ENCODE measurements at places on chromosomes 16 and 17.
A peak's percentile ranks its signal among the peaks of the same experiment; 100 is the strongest.

GRCh38 chr16:1089822-1090619 lies 6.0 kb downstream of the C1QTNF8 start:
- DNase-seq = no peak

GRCh38 chr17:1494203-1494602 lies 1.7 kb upstream of the MYO1C start:
- no peak for DNase-seq

GRCh38 chr16:3158026-3158509 lies 23.2 kb downstream of the ZNF213 start:
- DNase-seq = no peak

DNA sequence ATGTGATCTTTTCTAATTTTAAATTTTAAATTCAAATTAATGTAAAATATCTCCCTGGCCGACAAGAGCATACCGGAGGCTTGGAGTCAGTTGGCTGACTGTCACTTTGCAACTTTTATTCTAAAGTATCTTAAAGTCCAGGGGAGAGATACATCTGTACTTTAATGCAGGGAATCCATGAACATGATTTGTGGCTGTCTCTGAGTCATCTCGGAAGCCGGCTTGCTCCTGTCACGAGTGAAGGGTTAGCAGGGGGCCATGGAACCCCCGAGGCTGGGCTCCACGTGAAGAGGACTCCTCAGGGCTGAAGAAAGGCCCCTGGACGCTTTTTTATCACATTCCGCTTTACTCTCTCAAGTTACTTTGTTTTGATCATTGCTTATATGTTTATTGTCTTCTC lies 13.3 kb downstream of the TVP23A start:
- no peak for DNase-seq

DNA sequence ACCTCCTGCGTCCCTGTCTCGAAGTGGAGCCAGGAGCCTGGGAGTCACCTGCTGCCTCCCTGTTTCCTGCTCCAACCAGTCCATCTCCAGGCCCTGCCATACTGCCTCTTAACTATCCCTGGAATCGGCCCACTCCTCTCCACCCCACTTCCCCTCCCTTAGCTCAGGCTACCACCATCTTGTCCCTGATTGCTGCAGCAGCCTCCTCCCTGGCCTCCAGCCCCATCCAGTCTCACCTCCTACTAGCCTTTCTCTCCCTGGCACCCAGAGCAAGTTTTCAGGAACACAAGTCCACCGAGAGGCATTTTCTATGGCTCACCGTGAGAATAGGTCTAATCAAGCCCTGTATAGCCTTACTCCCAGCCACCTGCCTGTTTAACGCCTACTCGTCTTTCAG lies 865 bp upstream of the CAMKK1 start:
- no peak for DNase-seq

GRCh38 chr17:60231691-60232090 lies 81.9 kb downstream of the CA4 start:
- DNase-seq = no peak

DNA sequence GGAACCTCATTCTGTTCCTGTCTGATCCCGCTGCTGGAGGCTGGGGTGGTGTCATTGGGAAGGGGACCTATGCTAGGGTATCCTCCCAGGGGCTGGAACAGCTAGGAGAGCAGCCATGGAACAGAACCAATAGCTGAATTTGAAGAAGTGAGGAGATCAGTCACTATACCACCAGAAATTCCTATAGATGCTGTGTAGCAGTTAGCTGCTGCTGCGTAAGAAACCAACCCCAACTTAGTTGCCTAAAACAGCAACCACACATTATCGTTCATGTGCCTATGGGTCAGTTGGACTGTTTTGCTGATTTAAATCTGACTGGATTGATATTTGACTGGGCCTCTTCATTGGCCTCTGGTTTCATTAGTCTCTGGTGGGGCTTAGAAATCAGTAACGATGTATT lies 20.4 kb upstream of the SYT17 start:
- no peak for DNase-seq

GRCh38 chr17:21303441-21304065 lies 19.0 kb downstream of the MAP2K3 start:
- no peak for DNase-seq

DNA sequence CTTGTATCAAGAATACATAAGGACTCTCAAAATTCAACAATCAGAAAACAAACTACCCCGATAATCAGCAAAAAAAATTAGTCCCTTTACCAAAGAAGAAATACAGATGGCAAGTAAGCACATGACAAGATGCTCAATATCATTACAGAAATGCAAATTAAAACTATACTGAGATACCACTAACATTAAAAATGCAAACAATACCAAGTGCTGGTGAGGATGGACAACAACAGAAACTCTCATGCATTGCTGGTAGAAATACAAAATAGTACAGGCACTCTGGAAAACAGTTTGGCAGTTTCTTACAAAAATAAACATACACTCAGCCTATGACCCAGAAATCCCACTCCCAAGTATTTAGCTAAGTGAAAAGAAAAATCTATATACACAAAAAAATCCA lies 7.5 kb downstream of the CEP112 start:
- DNase-seq = no peak

GRCh38 chr16:24635900-24636610 lies 93.4 kb upstream of the TNRC6A start:
- peak; percentile 47 for DNase-seq

DNA sequence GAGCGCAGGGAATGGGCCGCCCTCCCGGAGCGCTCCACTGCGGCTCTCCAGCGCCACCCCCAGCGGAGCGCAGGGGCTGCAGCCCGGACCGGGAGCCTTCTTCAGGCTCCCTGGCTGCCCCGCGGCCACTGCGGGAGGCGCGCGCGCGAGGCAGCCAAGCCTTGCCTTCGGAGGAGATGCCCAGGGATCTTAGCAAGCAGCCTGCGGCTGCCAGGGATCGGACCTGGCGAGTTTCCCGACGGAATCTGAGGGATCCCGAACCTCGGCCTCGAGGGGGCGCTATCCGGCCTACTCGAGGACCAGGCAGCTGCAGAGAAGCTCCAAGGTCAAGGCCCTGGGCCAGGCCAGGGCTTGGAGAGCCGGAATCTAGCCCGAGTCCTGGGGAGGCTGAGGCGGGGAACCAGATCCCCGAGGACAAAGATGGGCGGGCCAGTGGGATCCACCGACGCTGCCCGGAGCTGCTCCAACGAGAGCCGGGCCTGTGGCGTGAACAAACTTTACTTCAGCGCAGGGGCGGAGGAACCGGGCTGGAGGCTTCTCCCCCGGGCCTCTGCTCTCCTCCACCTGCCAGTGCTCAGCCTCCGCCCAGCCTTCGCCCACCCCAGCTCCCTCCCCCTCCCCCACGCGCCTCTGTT lies at the start of gene IRX6:
Gene IRX6, plus strand, starts transcription at position 567 of the 635 bp plus-strand sequence. CDS start 889 bp downstream, outside the sequence.
- no peak for DNase-seq

DNA sequence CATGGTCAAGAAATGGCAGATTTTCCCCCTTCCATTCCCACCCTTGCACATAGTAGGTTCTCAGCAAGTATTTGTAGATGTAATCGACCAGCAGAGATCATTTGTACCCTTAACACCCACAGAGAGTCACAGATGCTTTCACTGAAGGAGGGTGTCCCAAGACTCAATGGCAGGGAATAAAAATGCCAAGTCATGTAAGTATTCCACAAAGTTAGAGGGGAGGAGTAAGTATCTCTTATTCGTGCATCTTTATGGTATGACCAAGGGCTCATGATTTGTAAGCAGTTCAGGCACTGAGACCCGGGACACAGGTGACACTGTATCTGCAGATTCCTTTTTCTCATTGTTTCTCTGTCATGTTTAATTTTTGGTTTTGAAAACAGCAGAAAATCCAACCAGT lies 489.6 kb downstream of the MAF start:
- no peak for DNase-seq

DNA sequence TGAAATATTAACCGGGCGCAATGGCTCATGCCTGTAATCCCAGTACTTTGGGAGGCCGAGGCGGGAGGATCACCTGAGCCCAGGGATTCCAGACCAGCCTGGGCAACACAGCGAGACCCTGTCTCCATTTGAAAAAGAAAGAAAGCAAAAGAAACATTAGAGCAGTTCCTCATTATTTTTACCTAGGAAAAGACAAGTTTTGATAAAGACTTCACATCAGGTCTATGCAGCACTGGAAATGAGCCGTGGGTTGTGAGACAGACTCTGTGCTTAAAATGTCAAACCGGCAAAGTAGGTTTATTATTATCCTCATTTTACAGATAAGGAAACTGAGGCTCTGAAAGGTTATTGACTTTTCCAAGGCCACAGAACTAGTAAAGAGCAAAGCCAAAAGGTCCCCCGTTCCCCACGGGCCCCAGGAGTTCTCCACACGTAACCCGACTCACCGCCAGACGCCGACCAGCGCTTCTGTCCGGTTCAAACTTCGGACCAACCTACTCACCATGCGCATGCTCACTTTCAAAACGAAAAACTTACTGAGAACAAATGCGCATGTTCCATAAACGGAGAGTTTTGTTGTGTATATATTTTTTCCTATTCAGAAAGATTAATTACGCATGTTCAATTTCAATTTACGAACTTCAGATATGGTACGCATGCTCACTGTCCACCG lies 356 bp downstream of the TUBD1 start:
- DNase-seq = no peak

DNA sequence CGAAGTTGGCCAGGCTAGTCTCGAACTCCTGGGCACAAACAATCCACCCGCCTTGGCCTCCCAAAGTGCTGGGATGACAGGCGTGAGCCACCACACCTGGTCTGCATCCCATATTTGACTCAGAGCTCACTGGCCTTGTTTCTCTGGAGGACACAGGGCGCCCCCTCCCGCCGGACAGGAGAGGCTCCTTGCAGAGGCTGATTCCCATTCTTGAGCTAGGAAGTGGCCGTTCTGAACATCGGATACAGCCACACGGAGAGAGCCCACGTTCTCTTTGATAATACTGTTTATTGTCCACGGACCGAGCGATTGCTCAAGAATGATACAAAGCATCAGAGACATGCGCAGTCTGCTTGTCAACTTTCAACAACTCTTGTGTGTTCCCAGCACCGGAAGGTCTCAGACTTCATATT lies 12.1 kb upstream of the USP36 start:
- no peak for DNase-seq

DNA sequence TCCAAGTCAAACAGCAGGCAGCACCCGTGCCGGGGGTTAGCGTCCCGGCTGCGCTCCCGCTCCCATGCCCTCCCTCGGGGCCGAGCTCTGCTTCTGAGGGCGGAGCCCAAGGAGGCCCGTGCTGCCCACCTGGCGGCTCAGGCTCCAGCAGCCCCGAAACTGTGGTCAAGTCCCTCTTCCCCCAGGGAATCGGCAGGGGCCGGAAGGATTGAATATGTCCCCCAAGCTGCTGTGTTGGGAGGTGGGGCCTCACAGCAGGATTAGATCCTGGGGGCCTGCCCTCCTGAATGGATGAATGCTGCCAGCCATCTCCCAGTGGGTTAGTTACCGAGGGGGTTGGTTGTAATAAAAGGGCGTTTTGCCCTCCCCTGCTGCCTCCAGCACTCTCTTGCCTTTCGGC lies 33.9 kb downstream of the MAP2K3 start:
- DNase-seq = no peak

GRCh38 chr16:29820730-29821642 lies 724 bp downstream of the MVP start:
- no peak for DNase-seq

GRCh38 chr16:56355786-56356275 lies 69.5 kb downstream of the AMFR start:
- no peak for DNase-seq

GRCh38 chr17:38713456-38714075 lies 8.5 kb downstream of the MLLT6 start:
- no peak for DNase-seq
